ENCODE measurements at places on chromosomes 11 and 22.
A peak's percentile ranks its signal among the peaks of the same experiment; 100 is the strongest.

- DNase-seq: peak; percentile 32
Measured at GRCh38 chr11:1486054-1486825, at the start of gene MOB2. MOB2 (minus strand) TSS chr11:1486779; CDS start chr11:1486556, 223 bp downstream.

DNA sequence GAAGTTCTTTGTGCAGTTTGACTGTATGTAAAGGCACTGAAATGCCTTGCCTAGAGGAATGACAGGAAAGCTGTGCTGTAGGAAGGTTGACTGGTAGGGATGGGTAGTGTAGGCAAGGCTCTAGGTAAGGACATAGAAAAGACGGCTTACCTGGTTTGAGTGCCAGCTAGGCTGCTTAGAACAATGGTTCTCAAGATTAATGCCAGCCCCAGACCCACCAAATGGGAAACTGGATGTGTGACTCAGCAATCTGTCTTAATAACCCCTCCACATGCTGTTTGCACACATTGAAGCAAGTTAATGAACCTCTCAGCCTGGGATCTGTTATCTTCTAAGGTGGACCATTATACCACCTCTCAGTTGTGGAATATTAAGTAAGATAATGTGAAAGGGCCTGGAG is 3.7 kb downstream of the RPS3 start:
- no peak for DNase-seq

GRCh38 chr11:76839311-76839710 is 21.4 kb upstream of the ACER3 start:
- no peak for DNase-seq

DNA sequence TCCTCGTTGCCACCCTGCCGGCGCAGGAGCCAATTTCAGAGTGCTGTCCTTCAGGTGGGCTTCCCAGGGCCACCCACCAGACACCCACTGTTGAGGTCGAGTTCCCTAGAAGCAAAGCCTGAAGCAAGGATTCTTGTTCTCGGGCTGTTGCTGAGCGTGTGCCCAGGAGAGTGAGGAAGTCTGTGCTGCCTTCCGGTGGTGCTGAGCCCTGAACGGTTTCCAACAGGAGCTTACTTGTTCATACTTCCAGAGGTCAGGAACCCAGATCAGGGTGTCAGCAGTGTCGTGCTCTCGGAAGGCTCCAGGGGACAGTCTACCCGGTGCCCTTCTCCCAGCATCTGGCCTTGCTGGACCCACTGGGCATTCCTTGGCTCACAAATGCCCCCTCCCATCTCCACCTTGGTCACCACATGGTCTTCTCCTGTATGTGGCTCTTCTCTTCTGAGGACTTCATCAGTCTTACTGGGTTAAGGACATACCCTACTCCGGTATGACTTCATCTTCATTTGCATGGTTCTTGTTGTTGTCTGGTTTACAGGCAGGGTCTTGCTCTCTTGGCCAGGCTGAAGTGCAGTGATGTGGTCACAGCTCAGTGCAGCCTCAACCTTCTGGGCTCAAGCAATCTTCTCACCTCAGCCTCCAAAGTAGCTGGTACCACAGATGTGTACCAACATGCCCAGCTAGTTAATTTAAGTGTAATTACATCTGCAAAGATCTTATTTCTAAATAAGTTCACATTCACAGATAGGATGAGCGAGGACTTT is 11.2 kb downstream of the SLC25A1 start:
- DNase-seq: no peak

GRCh38 chr11:95505927-95506426 is 275.0 kb upstream of the SESN3 start:
- no peak for DNase-seq

DNA sequence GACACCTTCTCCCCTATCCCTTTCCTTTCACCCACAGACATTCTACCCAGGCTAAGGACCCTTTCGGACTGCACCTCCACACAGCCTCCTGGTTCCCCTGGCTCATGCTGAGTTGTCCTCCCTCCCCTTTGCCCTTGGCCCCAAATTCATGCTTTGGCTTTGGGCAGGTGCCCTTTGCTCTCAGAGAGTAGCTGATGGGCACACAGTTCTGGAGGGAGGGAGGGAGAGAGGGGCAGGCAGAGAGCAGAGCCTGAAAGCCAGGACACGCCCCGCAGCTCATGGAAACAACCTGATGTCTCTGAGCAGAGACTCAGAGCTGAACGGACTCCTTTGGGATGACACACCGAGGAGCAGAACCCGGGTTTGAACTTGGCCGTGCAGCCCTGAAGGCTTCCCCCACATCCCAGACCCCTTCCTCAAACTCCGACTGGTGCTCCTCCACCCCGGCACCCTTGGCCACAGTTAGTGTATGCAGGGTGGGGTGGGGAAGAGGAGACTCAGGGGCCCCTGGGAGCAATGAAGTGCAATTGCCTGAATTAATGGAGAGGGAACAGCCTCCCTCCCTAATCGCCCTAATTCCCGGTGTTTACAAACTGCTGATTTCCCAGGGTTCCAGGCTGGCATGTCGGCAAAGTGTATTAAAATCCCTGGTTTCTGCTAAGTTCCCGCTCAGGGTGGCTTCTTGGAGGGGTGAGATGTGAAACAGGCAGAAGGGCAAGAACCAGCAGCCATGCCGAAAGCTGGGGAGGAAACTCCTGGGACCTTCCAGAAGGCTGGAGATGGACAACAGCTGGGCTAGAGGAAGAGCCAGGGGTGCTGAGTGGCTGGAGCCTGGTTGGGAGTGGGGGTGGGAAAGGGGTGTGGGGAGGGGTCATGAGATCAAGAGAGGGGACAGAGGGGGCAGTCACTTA is 71.2 kb upstream of the SHISAL1 start:
- no peak for DNase-seq

DNA sequence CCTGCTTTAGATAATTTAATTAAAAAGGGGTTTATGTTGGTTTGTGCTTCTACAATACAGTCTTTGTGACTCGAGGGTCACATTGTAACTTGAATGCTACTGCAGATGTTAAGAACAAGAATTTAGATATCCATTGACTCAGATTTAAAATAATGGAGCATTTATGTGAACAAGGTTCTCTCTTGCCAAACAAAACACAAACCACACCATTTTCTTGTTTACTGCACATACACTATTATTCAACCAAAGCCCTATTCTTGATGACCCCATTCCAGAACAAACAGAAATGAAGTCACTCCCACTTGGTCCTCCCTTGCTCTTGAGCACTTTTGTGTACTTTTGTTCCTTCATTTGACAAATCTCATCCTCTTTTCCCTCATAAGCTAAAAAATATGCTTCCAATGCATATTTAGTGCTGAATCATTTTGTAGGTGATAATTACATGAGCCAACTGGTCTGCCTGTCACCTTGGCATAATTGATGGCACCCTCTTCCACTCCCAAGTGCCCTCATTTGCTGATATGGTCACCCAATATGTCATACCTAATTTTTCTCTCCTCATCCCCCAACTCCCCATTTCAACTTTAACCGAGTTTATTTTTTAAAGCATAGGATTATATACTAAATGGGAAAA is 2.8 kb downstream of the C11orf71 start:
- no peak for DNase-seq

GRCh38 chr11:71248656-71249055 is 3.7 kb downstream of the SHANK2 start:
- no peak for DNase-seq

- DNase-seq: no peak
Measured at GRCh38 chr22:22714600-22715335, 70.4 kb downstream of the GGTLC2 start.

DNA sequence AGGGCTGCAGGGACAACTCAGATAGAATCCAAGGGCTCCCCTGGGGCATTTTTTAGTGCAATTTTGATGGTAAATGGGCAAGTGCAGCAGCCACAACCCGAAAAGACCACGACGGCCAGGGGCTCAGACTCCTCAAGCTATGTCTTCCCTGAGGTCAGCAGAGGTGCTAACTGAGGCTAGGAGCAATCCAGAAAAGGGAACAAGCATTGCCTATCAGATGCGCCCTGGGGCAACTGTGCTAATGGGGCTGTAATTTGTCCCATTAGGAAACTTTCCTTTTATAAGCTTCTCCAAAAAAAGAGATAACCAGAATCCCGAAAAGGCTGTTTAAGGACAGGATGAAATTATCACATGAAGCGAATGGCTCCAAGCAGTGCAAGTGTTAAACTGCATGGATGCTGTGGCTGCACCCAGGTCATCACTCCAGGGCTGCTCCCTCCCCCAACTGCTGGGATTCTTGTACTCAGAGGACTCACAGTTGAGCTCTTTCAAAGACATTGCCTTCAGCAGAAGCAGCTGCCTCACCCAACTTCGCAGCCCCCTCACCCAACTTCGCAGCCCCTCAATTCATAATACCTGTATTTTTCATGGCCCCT is 2.8 kb upstream of the CD3E start:
- DNase-seq: no peak

- DNase-seq: no peak
Measured at GRCh38 chr11:8973121-8973520, 8.9 kb upstream of the TMEM9B start.

DNA sequence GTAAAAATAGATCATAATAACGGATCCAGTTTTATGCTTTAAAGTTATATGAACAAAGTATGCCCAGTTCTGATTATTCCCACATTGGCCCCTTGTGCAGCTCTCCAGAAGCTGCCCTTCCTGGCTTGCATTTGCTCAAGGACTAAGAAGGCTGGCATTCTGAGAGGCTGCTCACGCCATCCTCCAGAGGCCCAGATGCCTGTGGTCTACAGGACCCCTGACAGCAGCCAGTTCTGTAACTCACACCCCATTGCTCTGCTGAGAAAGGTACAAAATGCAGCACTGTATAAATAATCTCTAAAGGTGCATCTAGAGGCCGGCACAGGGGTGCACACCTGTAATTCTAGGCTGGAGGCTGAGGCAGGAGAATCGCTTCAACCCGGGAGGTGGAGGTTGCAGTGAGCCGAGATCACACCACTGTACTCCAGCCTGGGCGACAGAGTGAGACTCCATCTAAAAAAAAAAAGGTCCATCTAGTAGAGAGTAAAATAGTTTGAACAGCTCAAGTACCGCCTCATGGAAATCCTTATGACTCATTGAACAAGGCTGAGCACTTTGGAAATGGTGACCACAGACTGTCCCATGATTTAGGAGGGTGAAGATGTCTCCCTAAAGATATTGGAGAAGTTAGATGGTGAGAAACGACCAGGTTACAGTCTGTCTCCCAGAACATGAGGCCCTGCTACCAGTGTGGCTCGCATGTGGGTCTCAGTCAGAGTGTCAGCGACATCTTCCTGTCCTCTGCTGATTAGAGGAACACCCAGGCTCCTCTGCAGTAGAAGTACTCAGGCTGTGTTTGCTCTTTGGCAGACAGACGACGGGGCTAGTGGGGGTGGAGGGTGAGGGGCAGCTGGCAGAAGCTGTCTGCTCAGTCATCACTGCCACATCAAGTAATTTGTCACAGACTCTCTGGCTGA is 56.3 kb downstream of the KREMEN1 start:
- no peak for DNase-seq

Data from head of caudate nucleus (tissue), 42 donors.